ENCODE measurements at places on chromosomes 11 and 22. TPM values are rescaled to one million over a fixed set of nuclear protein-coding genes. Genes with fewer than 3 reads are reported as not detected.

Gene ENDOD1
- 22.7 TPM for total RNA-seq

- H3K4me3 ChIP-seq: no peak overlapping the region
- DNase-seq: peak; percentile 69
- H3K4me1 ChIP-seq: peaks cover 23% of the 10 kb centered on the region
- no peak overlapping the region for H3K27ac ChIP-seq
- no peaks in the 10 kb centered on the region for H3K36me3 ChIP-seq
These were observed 184.4 kb downstream of the CEP164 start for GRCh38 chr11:117511931-117512539.

DNA sequence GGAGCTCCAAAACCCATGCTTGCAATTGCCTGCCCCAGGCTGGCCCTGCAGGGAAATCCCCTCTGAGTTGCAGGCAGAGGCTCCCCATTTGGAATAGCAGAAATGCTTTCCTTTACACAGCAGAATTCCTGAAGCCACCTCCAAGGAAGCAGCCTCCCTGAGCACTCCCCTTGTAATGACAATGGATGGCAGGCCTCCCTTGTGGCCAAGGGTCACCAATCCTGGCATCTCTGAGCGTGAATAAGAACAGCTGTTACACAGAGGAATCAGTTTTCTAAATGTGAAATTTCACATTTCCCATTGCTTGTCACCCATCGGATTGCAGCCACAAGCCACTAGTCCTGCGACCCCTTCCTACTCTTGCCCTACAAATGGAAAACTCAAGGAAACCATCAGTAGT lies 107.6 kb downstream of the GALNT18 start:
- no peak overlapping the region for H3K4me3 ChIP-seq
- no peak overlapping the region for H3K27ac ChIP-seq
- no peaks in the 10 kb centered on the region for H3K4me1 ChIP-seq
- H3K36me3 ChIP-seq: no peaks in the 10 kb centered on the region

DNA sequence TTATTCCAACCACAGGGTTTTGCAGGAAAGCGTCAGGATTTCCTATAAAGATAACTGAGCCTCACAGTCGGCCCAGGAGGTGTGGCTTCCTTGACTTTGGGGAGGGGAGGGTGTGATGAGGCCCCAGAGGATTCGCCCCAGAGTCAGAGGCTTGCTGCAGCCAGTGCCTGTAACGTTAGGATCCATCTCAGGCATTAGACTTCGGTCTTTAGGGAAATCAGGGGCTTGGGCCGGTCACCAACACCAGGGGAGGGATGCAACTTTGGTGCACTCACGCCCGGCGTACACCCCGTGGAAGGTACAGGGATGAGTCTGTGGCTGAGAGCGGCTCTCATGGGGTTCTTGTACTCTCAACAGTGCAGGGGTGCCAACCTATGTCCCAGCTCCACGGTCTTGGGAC lies 5.7 kb upstream of the ANO1 start:
- peak; percentile 21 for DNase-seq
- H3K27ac ChIP-seq: no peak overlapping the region
- peaks cover 23% of the 10 kb centered on the region for H3K4me1 ChIP-seq
- no peak overlapping the region for H3K4me3 ChIP-seq
- no peaks in the 10 kb centered on the region for H3K36me3 ChIP-seq
